CD4-positive, alpha-beta T cell treated with Interleukin-1 beta for 1 hour (primary cell): ENCODE measurements at places on chromosomes 12 and 14.

GRCh38 chr14:95062220-95062619 lies 95.1 kb downstream of the DICER1 start:
- no peak for DNase-seq

- no peak for DNase-seq
Measured at GRCh38 chr12:91813701-91814100, 331.9 kb downstream of the BTG1 start.

- DNase-seq: no peak
Measured at GRCh38 chr12:12127304-12127703, 56.6 kb downstream of the BCL2L14 start.

DNA sequence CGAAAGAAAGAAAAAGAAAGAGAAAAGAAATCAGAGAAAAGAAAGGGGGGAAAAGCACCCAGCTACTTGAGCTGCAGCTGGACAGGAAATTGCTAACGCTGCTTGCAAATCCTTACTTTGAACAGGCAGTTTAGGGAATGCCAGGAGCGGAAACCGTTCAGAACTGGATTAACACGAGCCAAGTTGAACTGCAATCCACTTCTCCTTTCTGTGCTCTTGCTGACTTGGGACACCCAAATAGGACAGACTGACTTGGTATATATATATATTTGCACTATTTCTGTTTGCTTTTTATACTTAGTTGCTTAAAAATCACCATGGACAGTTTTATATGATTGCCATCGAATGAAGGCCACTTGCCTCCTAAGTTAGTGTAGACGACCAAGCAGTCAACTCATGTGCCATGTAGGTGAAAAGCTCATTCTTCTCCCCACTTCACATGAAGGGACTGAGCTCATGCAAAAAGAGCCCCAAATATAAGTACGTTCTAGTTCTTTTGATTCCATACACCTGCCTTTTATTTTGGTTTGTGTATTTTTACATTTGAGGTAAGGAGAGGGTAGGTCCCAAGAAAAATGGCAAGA lies 5.5 kb downstream of the DUSP6 start:
- peak; percentile 22 for DNase-seq

GRCh38 chr12:42862055-42862454 lies 272.5 kb upstream of the PRICKLE1 start:
- DNase-seq: no peak

DNA sequence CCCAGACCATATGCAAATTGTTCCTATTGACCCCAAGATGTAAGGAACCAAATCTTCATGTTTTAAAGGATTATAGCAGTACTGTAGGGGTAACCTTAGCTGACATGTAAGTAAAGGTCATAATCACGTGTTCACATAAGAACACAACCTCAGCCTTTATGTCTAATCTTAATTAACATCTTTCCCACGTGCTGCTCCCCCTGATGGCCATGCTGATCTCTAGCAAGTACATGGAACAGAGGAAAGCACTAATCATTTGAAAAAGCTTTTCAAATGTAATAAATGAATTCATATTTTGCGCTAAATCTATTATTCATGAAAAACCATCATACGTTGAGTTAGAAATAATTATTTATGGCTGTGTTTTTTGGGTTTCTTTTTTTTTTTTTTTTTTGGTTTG lies 30.5 kb upstream of the ITPR2 start:
- DNase-seq: no peak
